ENCODE measurements at places on chromosomes 7 and 10.

GRCh38 chr7:41792120-41792519, 89.2 kb upstream of the INHBA start:
- DNase-seq = no peak

GRCh38 chr7:46611508-46611907, 690.4 kb upstream of the IGFBP3 start:
- no peak for DNase-seq

DNA sequence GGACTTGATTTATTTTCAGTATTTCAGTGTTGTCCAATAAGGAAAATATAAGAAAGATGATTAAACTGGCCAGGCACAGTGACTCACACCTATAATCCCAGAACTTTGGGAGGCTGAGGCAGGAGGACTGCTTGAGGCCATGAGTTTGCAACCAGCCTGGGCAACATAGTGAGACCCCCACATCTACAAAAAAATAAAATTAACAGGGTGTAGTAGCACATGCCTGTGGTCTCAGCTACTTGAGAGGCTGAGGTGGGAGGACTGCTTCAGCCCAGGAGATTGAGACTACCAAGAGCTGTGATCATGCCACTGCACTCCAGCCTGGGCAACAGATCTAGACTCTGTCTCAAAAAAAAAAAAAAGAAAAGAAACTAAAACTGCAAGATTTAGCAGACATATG, 138.0 kb downstream of the PARD3 start:
- DNase-seq = no peak

DNA sequence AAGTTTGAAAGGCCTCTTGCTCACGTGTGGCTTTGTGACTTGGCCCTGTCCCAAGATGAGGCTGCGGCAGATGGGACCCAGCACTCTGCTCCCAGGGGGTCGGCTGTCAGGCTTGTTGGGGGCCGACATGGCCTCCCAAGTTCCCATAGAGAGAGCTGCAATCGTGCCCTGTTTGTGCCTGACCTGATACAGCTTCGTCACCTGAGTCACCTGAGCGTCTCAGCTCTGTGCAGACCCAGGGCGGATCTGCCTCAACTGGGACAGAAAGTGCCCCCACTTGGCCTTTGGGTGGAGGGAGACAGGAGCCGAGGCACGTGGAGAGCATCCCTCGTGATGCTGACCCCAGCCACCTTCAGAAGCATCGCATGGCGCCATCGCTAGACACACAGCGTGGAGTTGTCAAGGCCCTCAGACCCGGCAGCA, 21.7 kb downstream of the PAPOLB start:
- no peak for DNase-seq

- DNase-seq = no peak
Observed at GRCh38 chr10:106500041-106500924, 664.2 kb downstream of the SORCS1 start.

Measured in CD4-positive, alpha-beta T cell treated with Interleukin-4 for 1 hour (primary cell).